ENCODE measurements at places on chromosomes 13 and 19.
A peak's percentile ranks its signal among the peaks of the same experiment; 100 is the strongest.

DNA sequence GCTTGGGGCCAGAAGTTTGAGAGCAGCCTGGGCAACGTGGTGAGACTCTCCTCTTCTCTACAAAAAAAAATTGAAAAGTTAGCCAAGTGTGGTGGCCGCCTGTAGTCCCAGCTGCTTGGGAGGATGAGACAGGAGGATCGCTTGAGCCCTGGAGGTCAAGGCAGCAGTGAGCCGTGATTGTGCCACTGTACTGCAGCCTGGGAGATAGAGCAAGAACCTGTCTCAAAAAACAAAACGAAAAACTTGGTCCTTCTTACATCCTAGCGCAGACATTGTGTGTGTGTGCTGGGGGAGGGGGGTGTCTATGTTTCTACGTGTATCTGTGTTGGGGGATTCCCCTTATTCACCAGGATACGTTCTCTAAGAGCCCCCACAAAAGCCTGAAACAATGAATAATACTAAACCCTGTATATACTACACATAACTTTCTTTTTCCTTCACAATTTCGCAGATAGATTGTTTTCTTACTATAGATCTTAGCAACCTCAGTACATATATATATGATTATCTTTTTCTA lies 7.9 kb downstream of the AXL start:
- no peak for DNase-seq

DNA sequence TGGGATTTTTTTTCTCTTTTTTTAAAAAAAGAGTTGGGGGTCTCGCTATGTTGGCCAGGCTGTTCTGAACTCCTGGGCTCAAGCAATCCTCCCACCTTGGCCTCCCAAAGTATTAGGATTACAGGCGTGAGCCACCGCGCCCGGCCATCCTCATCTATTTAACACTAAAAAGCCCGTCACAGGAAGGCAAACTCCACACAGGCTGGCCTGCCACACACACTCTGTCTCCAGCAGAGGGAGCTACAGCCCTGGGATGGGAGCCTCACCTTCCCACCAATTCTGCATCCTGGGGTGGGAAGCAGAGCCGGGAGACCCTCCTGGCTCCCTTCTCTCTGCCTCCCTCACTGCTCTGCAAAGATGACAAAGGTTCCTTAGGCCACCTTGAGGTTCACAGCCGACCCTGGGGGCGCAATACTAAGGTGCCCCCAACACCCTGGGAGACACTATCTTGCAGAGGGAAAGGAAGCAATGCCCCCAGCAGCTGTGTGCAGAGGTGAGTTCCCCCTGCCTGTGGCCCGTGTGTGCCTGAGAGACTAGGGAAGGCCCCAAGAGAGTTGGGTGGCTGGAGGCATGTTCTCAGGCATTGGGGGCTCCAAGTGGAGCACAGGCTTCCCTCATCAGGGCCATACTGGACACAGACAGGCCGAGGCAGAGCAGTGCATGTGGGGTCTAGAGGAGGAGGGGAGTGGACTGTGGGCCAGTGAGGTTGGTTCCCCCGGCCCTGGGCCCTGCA lies 27.4 kb upstream of the TIMM44 start:
- peak; percentile 42 for DNase-seq

DNA sequence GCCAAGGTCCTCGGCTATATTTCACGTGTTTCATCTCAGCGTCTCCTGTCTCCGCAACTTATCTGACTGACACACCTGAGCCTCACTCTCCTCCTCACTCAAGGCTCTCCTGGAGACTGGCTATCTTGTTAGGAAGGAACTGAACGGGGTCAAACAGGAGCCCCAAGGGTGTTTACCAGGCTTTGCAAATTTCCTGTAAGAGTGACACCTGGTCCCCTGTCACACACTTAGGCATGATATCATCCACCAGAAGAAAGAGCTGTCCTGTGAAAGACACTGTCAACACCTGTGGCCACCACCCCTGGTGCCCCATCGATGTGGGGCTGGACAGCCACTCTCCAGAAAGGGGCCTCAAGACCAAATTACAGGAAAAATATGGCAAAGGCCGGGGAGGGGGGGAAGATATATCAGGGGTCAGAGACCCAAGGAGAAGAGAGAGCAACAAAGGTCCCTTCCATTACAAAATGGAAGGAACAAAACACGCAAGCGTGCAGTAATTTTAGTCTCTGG lies 2.9 kb downstream of the CD70 start:
- no peak for DNase-seq

DNA sequence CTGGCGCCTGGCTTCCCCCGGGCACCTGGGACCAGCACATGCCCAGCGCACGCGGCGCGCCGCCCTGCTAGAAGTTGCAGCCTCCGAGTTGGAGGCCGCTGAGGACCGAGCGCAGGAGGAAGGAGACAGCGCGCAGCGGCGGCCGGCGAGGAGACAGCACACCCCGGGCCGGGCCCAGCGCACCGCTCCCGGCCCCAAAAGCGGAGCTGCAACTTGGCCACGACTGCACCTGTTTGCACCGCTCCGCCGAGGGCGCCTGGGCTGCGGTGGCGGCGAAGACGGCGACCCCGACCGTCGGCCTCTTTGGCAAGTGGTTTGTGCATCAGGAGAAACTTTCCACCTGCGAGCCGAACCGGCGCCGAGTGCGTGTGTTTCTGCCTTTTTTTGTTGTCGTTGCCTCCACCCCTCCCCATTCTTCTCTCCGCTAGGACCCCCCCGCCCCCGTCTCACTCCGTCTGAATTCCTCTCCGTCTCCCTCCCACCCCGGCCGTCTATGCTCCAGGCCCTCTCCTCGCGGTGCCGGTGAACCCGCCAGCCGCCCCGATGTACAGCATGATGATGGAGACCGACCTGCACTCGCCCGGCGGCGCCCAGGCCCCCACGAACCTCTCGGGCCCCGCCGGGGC lies at the start of gene SOX1:
TSS of gene SOX1 (plus strand) at position 34 of the 626 bp plus-strand sequence. CDS start at position 544, 510 bp downstream.
- DNase-seq = no peak

DNA sequence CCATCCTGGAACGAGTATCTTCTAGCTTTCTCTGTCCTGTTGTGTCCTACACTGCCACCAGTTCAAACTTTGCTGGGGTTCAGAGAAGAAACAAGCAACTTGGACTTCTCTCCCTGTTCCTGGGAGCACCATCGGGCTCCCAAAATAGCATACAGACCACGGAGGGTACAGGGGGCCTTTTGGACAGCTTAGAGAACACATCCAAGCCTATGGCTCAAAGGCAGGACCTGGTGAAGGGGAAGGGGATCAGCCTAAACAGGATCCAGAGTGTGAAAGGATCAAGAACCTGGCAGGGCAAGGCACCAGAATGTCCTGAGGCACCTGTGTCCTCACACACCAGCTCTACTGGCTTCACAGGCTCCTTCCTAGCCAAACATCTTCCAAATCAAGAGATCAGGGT lies 1336.5 kb downstream of the UQCRFS1 start:
- no peak for DNase-seq

- no peak for DNase-seq
Observed at GRCh38 chr13:57899096-57899495, 267.6 kb downstream of the PCDH17 start.
